Pancreas (tissue), 10 donors: ENCODE measurements at places on chromosomes 11 and 22. TPM values are rescaled to one million over a fixed set of nuclear protein-coding genes. Genes with fewer than 3 reads are reported as not detected.

DNA sequence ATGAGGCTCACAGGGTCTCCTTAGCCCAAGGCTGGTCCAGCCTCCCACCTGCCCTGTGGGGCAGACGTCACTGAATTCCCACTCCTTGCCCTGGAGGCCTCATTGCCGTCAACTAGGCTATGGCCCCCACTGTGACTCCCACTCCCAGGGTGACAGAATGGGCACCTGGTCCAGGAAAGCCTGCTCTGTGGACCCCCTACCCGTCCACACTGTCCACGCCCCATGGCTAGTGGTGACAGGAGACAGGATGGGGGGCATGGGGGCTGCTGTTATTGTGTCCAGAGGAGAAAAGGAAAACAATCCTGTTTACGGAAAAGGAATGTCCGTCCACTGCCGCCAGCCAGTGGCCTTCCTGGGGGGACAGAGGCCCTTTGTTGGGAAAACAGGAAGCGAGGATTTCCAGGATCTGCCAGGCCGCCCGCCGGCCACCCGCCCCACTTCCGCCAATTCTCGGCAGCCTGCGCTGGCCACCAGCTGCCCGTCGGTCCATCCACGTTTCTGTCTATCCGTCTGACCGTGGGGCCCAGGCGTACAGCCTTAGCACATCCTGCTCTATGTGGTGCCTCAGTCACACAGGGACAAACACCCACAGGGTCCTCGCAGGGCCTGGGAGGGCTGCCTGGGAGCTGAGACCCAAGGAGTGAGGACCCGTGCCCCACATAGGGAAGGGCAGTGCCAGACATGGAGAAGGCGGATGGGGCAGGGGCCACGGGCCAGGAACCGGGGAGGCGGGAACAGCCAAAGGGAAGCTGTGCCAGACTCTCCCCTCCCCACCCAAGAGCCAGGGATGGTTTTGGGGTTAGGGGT is 19.5 kb downstream of the CRELD2 start:
- DNase-seq: peak; percentile 58

- DNase-seq: no peak
Measured at GRCh38 chr11:9851366-9851765, 187.5 kb downstream of the SWAP70 start.

The OR5D14 gene
- total RNA-seq: not detected

The TMEM41B gene
- 13.5 TPM for total RNA-seq

The TCF20 gene
- total RNA-seq: 28.3 TPM

DNA sequence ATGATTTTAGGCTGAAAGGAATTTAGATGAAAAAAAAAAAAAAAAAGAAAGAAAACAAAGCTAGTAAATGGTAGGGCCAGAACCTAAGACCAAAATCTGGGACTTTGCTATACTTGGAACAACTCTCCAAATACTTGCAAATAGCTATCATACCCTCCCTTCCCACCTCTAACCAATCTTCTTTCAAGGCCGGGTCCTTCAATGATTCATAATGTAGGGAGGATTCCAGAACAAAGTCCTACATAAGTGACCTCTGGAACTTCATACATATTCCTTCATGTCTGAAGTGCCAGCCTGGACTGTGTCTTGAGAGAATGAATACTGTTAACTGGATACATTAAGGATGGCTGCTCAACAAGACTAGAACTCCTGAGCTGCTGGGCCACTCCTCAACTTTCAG is 9.9 kb downstream of the STK33 start:
- DNase-seq: no peak

DNA sequence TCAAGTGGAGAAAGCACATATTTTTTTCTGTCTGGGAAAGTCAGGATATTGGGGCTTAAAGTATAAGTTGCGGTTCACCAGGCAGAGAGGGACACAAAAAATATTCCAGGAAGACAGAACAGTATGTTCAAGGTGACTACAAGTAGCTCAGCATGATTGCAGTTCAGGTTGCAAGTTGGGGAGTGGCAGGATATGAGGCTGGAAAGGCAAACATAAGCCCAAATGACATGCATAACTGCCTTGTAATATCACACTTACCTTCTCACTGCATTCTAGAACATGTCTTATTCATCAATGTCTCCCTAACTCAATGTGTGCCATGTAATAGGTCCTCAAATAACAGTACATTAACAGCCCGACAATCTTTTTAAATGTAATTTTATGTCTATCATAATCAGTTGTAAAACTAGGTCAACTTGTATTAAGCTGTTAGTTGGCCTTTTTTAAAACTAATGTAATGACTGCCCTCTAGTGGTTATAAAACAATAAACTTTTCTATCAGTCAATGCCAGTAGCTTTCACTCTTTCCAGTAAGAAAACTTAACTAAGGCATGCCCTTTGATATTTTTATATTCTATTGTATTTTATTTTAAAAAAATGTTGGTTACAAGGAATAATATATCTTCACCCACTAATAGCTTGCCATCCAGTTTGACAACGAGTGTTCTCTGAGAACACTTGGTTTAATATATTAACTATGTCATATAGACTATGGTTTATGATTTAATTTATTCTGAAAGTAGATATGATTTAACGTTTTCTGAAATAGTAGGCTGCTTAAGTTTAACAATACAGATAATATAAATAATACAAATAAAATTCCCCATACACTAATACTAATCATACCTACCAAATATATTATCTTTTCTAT is 39.4 kb upstream of the CFAP300 start:
- no peak for DNase-seq

DNA sequence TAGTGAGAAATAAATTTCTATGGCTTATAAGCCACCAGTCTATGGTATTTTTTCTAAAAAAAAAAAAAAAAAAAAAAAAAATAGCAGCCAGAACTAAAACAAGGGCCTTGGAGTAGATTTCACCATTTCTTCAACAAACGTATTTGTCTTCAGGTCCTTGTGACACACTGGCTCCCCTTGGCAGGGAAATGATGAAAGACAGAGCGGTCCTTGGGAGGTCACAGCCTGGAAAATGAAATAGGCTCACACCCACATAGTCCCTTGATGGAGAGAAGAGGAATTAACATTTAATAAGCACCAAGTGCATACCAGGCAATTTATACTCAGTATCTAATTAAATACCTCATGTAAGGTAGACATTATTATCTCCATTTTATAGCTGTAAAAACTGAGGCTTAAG is 25.7 kb upstream of the ACER3 start:
- DNase-seq: no peak

- no peak for DNase-seq
Measured at GRCh38 chr11:120681434-120682331, 170.1 kb downstream of the GRIK4 start.

- DNase-seq: no peak
Measured at GRCh38 chr11:66111158-66111557, 41.1 kb downstream of the PACS1 start.

GRCh38 chr11:1968454-1969002 is 21.4 kb downstream of the MRPL23 start:
- peak; percentile 38 for DNase-seq

DNA sequence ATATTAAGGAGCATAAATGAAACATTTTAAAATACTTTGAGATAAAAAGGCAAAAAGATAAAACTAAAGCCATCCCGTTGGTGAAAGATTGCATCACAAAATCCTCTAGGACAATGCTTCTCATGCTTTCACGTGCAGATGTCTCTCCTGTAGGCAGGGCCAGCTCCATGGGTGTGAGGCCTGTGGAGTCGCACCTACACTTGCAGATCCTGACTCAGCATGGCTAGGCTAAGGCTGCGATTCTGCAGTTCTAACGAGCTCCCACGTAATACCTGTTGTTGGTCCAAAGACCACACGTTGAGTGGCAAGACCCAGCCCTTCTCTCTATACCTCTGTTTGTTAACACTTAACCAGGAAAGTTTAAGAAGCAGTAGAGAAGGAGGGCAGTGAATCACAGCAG is 62.1 kb upstream of the CAPRIN1 start:
- DNase-seq: no peak

The PDE3B gene
- 7.2 TPM for total RNA-seq

DNA sequence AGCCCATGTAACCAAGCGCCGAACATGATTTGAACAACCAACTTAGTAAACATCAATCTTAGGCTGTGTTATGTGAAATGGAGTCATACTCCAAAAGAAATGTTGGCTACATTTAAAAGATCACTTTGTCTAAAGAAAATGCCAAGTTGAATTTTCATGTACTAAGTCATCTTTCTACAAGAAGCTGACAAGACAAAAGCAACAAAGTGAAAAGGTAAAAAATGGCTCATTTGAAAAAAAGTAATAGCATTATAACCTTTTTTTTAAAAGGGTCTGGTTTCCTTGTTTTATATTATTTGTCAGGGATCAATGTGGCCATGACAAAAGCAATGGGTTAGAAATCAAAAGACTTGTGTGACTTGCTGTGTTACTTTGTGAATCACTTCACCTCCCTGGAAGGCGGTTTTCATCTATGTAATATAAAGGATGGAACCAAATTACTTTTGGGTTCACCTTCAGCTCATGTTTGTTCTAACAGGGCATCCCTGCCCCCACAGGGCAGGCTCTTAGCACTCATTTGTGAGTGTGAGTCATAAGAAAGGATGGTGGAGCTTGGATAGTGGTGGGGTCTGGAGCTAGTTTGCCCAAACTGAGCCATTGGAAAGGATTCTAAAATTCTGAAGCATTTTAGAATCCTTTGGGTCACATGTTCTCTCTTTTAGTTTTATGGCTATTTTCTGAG is 131.9 kb upstream of the MTMR2 start:
- no peak for DNase-seq

GRCh38 chr22:22073769-22074561 is 91.4 kb upstream of the TOP3B start:
- DNase-seq: no peak

DNA sequence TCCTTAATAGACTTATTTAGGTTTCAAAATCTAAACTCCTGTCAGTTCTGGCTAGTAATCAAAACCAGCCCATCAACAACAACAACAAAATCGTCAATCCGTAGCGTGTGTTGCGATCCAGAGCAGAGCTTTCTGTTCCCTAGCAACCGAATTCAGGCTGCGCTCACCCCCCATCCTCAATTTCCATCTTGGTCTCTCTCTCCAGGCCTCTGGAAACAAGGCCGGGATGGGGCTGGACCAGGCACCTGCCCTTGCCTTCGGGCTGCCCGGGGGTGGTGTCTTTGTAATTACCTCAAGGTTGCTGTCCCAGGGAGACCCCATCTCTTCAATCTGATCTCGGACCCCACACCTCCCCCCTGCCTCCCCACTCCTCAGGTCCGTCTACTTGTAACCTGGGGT is 1341.5 kb downstream of the BRD1 start:
- DNase-seq: no peak

The DRICH1 gene
- total RNA-seq: 1.2 TPM

GRCh38 chr11:65505466-65506289 is 6.8 kb downstream of the MALAT1 start:
- DNase-seq: peak; percentile 75

The OR8J3 gene
- total RNA-seq: not detected

The OR51B4 gene
- not detected for total RNA-seq

GRCh38 chr11:72303179-72303578 is 59.2 kb upstream of the PHOX2A start:
- DNase-seq: no peak

- no peak for DNase-seq
Measured at GRCh38 chr11:87219266-87219665, 181.5 kb downstream of the TMEM135 start.

The PLAAT3 gene
- total RNA-seq: 18.7 TPM

GRCh38 chr11:64153812-64154211 is 12.1 kb downstream of the MACROD1 start:
- no peak for DNase-seq

GRCh38 chr11:1838077-1838425 is 730 bp upstream of the TNNI2 start:
- DNase-seq: no peak

GRCh38 chr11:1647901-1648652 is 18.5 kb downstream of the KRTAP5-5 start:
- no peak for DNase-seq

DNA sequence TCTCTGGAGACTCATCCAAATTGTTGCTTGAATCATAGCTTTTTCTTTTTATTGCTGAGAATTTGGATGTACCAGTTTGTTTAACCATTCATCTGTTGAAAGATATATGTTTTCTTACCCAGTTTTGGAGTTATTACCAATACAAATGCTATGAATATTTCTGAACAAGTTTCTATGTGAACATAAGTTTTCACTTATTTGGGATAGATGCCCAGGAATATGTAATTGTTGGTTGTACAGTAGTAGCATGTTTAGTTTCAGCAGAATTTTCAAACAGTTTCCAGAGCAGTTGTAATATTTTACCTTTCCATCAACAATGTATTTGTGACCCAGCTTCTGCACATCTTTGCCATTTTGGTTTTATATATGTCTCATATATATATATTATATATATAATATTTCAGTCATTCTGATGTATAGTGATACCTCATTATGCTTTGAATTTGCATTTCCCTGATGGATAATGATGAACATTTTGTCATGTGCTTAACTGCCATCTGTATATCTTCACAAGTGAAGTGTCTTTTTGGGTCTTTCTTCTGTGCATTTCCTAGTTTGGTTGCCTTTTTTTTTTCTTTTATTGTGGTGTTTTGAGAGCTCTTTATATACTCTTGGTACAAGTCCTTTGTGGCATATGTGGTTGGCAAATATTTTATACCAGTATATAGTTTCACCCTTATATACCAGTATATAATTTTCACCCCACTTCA is 118.8 kb downstream of the LUZP2 start:
- DNase-seq: no peak

The C11orf16 gene
- total RNA-seq: not detected

DNA sequence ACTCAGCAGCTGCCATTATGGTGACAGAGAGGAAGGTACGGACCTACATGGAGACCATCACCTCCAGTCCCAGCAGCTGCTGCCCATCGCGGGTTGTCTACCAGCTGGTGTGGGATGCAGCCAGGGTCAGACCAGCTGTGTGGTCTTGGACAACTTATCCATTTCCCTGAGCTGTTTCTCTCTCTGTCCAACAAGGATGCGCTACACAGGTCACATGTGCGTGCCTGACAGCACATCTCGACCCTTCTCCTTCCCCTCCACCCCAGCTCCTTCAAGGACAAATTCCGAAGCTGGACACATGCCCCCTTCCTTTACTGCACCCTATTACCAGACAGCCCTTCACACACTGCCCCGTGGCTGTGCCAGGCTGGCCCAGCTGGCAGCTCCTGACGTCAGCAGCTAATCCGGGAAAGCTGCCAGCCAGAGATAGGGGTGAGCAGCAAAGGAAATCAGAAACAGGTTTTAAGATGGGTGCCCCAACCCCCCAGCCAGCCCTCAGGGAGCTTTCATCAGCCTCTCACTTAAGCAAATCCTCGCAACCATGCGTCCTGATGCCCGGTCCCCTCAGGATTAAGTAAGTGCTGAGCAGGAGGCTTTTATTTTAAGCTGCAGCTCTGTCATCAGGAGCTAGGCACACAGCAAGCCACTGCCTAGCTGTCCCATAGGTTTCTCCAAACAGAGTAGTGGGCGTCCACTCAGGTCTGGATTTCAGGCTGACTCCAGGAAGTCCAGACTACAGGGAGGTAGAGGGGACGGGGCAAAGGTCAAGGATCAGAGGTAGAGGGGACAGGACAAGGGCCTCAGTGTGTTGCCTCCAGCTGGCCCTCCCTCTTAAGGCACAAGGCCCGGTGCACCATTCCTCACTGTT is 20.3 kb downstream of the TEF start:
- peak; percentile 90 for DNase-seq

DNA sequence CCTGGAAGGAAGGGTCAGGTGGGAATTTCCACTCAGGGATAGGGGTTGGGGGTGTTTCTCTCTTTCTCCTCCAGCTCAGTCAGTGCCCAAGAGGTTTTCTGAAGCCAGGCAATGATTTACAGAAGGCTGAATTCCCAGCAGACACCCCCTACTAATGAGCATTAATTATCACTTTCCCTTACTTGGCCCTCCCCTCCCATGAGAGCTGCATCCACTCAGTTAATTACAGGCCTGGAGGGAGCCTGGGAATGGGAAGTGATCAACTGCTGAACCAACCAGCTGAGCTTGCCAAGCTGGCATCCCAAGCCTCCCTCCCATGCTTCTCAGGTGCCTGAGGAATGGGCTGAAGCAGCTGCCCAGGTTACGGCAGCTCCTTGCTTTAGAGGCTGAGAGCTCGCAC is 992 bp downstream of the LGALS12 start:
- DNase-seq: no peak
